ENCODE measurements at places on chromosomes 13 and 19. TPM values are rescaled to one million over a fixed set of nuclear protein-coding genes. Genes with fewer than 3 reads are reported as not detected.
A peak's percentile ranks its signal among the peaks of the same experiment; 100 is the strongest.

DNA sequence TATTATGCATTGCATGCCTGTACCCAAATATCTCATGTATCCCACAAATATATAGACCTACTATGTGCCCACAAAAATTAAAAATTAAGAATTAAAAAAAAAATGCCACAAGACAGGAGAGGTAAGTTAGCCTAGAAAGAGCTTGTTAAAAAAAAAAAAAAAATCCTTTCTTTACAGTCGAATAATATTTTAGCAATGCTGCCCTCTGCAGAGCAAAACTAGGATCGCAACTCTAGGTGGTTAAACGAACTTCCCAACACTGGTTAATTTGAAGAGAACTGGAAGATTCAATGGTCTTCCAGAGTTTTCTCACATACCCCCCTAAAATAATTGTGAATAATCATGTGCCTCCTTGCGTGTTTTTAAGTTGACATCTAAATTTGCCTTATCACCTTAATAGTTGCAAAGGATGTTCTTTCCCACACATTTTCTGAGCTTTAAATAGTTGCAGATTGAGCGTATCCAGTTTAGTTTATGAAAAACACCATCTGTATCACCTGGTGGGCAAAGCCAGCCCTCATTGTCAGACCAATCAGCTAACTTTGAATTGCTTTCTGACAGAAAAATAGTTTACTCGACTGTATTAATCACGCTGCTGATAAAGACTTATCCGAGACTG, 47.4 kb upstream of the RCBTB2 start:
- peak; percentile 80 for DNase-seq

GRCh38 chr13:21079761-21080592, 18.6 kb upstream of the LATS2 start:
- no peak for DNase-seq

CBY2 gene
- total RNA-seq = not detected

DNA sequence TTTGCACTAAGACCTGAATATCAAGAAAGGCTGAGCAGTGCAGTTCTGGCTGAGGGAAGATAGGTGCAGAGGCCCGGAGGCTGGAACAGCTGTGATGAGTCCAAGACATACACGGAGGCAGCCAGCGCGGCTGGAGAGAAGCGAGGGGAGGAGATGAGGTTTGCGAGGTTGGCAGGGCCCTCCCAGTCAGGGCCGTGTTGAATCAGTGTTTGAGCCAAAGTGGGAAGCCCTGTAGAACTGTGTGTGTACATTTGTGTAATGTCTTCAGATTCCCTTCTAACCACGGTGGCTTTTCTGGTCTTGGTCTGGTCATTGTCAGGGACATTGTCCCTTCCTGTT, 34.9 kb downstream of the PAK4 start:
- no peak for DNase-seq

XRCC1 gene
- 69.4 TPM for total RNA-seq

- no peak for DNase-seq
Observed at GRCh38 chr13:114110091-114110829, 22.2 kb downstream of the RASA3 start.

KIR3DL1 gene
- not detected for total RNA-seq

GRCh38 chr13:106471957-106472543, 63.4 kb downstream of the EFNB2 start:
- no peak for DNase-seq

Measured in A673 (cell line).